ENCODE measurements at places on chromosomes 7 and 10.
A peak's percentile ranks its signal among the peaks of the same experiment; 100 is the strongest.

GRCh38 chr10:60646966-60647796, 131.1 kb upstream of the CDK1 start:
- peak; percentile 50 for DNase-seq

- no peak for DNase-seq
Observed at GRCh38 chr10:124293616-124294449, 124.9 kb downstream of the OAT start.

- no peak for DNase-seq
Observed at GRCh38 chr7:5614600-5614999, 166.9 kb downstream of the RNF216 start.

- no peak for DNase-seq
Observed at GRCh38 chr7:128098629-128099028, 67.4 kb upstream of the LRRC4 start.

- no peak for DNase-seq
Observed at GRCh38 chr10:9068003-9068402, 1013.5 kb downstream of the GATA3 start.

GRCh38 chr7:900331-901040, 24.1 kb downstream of the GET4 start:
- no peak for DNase-seq

- DNase-seq = no peak
Observed at GRCh38 chr7:45001826-45002225, 1.8 kb downstream of the CCM2 start.

- no peak for DNase-seq
Observed at GRCh38 chr7:80885757-80886156, 33.1 kb downstream of the SEMA3C start.

DNA sequence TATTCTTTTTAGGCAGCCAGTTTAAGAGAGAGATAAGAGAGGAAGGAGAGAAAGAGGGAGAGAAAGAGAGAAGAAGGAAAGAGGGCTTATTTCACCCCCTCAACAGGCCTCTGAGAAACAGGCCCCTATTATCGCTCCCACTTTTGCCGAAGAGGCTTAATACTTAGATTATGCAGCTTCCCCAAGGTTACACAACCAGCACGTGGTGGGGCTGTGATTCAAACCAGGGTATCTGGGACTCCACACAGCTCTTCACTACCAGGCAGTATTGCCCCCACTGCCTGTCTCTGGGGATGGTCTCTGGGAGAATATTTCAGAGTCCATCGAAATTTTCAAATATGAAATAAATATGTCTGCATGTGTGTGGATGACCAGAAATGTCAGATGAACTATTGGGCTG, 3.0 kb downstream of the GIMAP1 start:
- DNase-seq = no peak

DNA sequence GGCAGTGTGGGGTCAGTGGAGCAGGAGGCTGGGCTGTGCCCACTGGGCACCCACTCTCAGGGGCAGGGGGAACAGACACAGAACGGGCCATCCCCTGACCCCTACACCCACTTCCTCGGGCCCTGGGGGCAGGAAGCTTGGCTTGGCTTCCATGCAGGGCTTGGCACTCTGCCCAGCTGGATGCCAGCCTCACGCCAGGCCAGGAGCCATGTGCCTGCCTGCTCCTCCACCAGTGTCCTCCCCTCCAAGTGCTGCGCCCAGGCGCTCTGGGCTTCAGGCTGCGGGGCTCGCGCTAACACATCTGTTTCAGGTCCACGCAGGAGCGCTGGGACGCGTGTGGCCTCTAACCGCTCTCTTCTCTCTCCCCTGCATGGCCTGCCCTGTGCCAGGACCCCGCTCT, 12.7 kb downstream of the LDB3 start:
- no peak for DNase-seq

- DNase-seq = no peak
Observed at GRCh38 chr7:5276611-5277010, 6.1 kb upstream of the SLC29A4 start.

DNA sequence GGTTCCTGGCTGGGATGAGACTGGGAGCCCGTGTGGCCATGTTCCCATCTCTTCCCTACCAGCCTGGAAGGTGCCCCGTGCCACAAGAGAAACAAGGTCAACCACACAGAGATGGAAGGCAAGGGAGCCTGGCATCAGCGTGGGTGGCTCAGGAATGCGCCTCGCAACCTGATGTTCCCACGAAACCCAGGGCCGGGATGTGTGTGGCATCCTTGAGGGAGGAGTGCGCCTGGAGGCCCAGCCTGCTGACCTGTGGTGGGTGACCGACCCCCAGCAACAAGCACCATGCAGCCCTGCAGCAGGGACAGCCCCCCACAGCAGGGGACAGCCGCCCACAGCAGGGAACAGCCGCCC, 267.2 kb downstream of the ELFN1 start:
- no peak for DNase-seq

GRCh38 chr10:77236700-77237099, 400.9 kb downstream of the KCNMA1 start:
- DNase-seq = no peak

DNA sequence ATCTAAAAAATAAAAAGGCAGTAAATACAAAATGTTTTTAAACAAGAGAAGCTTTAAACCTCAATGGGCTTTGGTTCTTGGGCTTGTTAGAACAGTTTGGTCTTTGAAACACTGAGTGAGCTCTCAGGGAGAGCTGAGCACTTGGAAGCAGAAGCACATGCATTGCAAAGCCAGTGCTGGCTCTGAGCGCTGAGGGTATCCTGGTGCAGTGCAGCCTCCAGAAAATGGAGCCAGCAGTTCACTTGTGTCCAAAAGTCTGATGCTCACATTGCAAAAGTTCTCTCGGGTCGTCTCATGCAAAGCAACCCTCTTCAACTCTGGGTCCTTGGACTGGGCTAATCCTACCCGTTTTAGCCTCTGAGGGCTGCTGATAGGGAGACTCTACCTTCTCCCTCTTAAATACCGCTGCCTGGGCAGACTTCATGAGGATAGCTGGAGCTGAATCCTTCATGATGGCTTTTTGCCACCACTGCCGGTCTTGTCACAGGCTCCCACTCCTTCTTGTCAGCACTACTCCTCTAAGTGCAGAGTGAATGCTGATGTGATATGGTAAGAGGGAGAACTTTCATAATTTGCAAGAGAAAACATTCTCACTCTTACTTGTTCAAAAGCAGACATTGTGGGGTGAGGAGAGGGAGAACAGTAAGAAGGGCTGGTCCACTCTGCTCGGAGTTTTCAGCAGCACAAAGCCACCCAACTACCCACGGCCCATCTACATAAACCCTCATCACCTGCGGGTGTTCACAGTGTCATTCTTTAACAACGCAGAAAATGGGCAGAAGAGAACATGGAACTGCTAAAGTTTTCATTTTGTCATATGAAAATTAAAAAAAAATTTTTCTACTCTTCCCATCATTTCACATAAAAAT, 42.2 kb upstream of the BMPER start:
- DNase-seq = no peak

GRCh38 chr10:64358907-64359306, 837.7 kb downstream of the REEP3 start:
- DNase-seq = no peak

DNA sequence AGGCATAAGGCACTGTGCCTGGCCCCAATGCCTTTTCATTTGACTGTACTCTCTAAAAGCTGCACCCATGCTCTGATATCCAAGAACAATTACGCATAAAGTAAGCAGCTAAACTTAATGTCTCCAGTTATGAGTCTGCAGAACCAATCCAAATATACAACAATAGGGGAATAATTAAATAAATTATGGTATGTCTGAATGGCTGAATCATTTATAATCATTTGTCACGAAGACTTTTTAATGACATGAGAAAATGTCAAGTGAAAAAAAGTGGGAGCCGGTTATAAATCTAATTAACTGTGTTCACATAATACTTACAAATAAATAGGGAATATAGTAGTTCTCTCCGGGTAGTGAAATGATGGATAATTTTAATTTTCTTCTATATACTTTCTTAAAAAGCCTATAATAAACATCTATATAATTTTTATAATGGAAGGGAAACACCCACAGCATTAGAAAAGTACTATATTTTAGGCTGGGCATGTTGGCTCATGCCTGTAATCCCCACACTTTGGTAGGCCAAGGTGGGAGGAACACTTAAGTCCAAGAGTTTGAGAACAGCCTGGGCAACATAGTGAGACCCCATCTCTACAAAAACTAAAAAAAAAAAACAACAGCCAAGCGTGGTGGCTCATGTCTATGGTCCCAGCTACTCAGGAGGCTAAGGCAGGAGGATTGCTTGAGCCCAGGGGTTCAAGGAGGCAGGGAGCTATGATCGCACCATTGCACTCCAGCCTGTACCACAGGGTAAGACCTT, 14.2 kb downstream of the SLC37A3 start:
- no peak for DNase-seq

DNA sequence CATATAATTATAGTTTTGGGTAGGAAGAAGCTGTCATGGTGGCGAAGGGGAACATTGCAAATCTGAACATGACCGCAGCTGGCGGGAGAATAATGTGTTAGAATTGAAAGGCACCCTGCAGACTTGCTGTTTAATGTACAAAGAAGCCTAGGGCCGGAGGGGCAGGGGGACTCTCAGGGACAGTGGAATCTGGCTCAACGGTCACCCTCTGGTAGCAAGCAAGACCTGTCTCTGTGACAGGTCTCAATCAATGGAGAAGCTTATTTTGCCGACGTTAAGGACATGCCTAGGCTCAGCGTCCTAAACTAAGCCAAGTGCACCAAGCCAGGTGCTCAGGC, 177.3 kb downstream of the NSUN6 start:
- no peak for DNase-seq

DNA sequence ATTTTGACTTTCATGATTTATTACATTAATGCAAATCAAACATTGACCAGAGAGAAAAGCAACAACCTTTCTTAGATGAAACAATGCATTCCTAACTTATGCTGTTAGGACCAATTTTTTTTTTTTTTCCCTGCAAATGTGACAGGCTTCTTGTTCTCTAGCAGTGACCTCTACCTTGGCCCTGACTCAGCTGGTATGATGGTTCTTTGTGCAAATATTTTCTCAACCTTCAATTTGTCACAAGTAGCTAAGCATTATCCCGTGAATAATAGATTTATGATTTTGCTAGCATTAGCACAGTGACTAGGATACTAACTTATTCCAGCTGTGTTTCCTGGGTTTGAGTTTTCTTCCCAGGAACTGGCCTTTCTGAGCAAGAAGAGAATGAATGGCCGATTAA, 64.9 kb downstream of the PPP1R9A start:
- peak; percentile 1 for DNase-seq

GRCh38 chr10:71267508-71268240, 51.4 kb upstream of the SLC29A3 start:
- DNase-seq = no peak
